Right cardiac atrium (tissue), 5 donors: ENCODE measurements at places on chromosomes 11 and 22. TPM values are rescaled to one million over a fixed set of nuclear protein-coding genes. Genes with fewer than 3 reads are reported as not detected.

- DNase-seq, result no peak
Measured at GRCh38 chr11:100635194-100635593, 51.9 kb upstream of the ARHGAP42 start.

DNA sequence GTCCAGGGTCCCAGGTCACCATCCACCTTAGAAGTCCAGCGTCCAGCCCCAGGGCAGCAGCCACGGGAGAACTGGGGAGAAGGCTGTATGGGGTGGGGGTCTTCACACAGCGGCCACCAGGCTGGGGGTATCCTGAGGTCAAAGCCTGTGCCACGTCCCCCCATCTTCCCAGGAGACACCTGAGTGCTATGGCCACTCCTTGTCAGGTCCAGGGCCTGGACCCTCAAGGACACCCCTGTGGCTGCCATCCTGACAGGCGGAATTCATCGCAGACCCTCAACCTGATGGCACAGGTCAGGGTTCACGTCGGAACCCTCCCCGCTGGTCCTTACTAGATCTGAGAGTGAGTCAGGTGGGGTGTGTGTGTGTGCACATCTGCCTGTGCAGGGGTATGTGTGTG, 18.6 kb downstream of the BRSK2 start:
- no peak for DNase-seq

Gene UBASH3B
- 2.5 TPM for total RNA-seq

- no peak for DNase-seq
Measured at GRCh38 chr11:106152824-106153223, 75.4 kb downstream of the AASDHPPT start.

Gene PHRF1
- total RNA-seq, result 20.2 TPM

- DNase-seq, result no peak
Measured at GRCh38 chr11:76604081-76604625, 66.4 kb downstream of the LRRC32 start.

- DNase-seq, result peak; percentile 85
Measured at GRCh38 chr11:63945477-63946163, 6.8 kb downstream of the NAA40 start.

DNA sequence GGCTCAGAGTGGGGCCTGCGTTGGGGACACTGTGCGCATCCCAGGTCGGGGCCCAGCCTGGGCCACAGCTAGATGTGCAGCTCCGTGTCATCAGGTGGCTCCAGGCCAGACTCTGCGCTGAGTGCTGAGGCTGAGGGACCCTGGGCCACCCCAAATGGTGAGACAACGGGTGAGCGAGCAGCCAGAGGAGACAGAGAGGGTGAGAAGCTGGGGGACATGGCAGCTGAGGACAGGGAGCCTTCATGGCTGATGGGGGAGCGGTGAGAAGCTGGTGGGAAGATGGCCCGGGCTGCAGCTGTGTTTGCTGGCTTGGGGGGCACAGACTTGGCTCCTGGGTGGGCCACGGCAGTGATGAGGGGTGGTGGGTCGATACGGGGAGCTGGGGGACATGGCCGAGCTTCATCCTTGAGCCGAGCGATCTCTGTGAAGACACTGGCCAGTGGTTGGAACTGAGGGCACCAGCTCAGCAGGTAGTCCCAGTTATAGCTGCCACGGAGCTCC, 2.5 kb upstream of the TPP1 start:
- DNase-seq, result no peak

Gene MYEOV
- not detected for total RNA-seq

Gene LRRC74B
- total RNA-seq, result not detected

DNA sequence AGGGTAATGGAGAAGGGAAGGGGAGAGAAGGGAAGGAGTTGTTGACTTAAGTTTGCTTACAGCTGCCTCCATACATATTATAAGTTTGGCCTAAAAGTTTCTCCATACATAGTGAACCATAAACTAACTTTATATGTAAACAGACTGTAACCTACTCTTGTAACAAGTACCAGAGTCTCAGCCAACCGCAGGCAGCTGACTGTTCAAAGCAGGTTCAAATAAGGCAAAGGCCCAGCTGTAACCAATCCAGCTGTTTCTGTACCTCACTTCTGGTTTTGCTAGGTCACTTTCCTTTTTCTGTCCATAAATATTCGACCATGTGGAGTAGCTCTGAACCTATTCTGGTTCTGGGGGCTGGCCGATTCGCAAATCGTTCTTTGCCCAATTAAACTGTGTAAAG, 591.2 kb downstream of the INSC start:
- DNase-seq, result no peak

GRCh38 chr22:18992543-18993198, 56.6 kb upstream of the PRODH start:
- no peak for DNase-seq

DNA sequence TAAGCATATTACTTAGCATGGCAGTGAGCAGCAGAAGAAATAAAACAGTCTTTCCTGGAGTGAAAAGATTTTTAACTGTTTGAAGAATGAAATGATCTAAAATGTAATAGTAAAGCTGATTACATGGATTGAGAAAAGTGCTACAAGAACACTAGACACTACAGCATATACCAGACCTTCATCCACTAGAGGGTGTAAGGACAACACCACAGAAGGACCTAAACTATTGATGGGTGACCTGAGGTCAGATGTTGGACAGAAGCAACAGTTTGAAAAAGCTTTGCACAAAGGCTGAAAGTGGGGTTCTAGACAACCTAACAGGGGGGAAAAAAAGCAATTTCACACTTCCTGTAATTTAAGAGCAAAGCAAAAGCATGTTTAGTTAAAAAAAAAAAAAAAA, 97.7 kb downstream of the RBFOX2 start:
- DNase-seq, result no peak

DNA sequence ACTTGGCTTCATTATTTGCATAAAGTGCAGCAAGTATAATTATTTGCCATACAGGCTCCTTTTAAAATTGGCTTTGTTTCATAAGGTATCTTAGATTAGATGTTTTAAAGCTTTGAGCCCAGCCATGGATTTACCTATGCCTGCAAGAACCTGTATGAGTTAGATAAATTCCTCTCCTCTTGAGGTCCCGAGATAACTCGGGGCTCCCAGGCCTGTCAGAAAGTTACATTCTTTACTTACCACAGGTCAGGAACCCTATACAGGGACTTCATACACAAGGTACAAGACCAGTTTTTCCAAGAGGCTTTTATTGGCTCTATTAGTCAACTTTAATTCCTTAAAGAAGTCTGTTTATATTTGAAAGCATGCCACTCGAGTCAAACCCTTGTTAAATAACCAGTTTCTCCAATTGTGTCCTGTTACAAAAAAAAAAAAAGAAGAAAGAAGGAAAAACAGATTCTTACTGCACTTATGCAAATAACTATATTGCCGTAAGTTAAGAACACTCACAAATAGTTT, 2.3 kb upstream of the C1QTNF6 start:
- no peak for DNase-seq

GRCh38 chr11:72716290-72716689, 35.9 kb downstream of the ARAP1 start:
- DNase-seq, result peak; percentile 37

GRCh38 chr11:86955361-86956120, at the start of gene FZD4:
Gene FZD4 (minus strand): TSS chr11:86955395. CDS start chr11:86955085, 310 bp downstream.
- peak; percentile 97 for DNase-seq

- no peak for DNase-seq
Measured at GRCh38 chr22:35505399-35506258, 35.0 kb upstream of the RASD2 start.

Gene PARVG
- 5.7 TPM for total RNA-seq

Gene OR8D4
- total RNA-seq, result 0.09 TPM

GRCh38 chr11:120918257-120918656, 105.6 kb upstream of the TBCEL start:
- no peak for DNase-seq

Gene CARD18
- total RNA-seq, result not detected

Gene RASL10A
- 1.7 TPM for total RNA-seq

- no peak for DNase-seq
Measured at GRCh38 chr11:78722786-78723185, 148.1 kb upstream of the NARS2 start.

Gene CABP7
- not detected for total RNA-seq

- DNase-seq, result no peak
Measured at GRCh38 chr11:10990637-10991193, 132.9 kb upstream of the ZBED5 start.

Gene LRRN4CL
- 1.8 TPM for total RNA-seq

- DNase-seq, result peak; percentile 75
Measured at GRCh38 chr22:42080287-42080686, 787 bp downstream of the SMDT1 start.

GRCh38 chr11:80745416-80745815, 1304.6 kb upstream of the TENM4 start:
- DNase-seq, result no peak

- no peak for DNase-seq
Measured at GRCh38 chr22:17912945-17913721, 111.2 kb downstream of the MICAL3 start.

GRCh38 chr11:117866526-117866925, 9.9 kb downstream of the FXYD6 start:
- no peak for DNase-seq

Gene ART1
- not detected for total RNA-seq

DNA sequence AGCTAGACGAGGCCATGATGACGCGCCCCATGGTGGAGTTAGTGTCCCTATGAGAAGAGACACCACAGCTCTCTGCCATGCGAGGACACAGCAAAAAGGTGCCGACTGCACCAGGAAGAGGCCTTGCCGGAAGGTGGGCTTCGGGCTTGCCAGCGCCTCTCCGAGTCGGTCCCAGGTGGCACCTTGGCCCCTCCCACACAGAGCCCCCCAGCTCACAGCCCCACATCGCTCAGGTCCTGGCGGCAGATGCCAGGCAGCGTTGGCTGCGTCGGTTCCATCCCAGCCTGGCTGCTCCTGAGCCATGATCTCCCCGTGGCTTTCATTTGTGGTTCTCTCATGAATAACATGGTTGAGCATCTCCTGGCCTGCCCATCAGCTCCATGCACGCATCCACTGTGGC, 24.0 kb downstream of the CHID1 start:
- DNase-seq, result no peak

- peak; percentile 89 for DNase-seq
Measured at GRCh38 chr11:72712168-72712751, 38.0 kb upstream of the PDE2A start.

DNA sequence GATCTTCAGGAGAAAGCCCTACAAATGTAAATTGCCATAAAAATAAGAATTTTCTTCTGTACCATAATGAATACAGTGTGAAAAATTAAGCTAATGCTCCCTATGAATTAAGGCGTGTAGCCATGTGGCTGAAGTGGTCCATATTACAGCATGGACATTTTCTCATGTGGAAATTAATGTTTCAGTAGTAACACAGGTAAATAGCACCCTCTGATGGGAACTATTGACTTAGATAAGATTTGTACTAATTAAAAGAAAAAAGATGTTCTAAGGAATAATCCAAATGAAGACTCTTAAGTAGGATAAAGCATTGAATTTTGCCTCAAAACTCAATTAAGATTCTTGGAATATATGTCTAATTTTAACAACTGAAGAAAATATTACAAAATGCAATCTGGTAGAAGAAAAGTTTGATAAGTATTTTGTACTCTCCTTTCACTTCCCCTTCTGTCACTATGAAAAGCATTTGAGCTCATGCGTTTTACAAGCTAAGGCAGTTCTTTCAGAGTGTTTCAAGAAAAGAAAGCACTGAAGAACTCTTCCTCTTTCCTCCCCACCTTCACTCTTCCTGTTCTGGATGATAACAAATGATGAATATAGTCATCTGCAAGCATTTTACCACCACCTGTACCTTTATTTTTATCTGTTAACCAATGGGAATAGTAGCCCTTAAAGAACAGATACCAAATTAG, 9.9 kb upstream of the OR8D2 start:
- DNase-seq, result no peak

- DNase-seq, result no peak
Measured at GRCh38 chr22:23058063-23058462, 12.3 kb upstream of the GNAZ start.

- DNase-seq, result no peak
Measured at GRCh38 chr11:132941024-132941646, 591.2 kb downstream of the OPCML start.

GRCh38 chr11:22177186-22177585, 15.7 kb upstream of the ANO5 start:
- DNase-seq, result no peak

- peak; percentile 95 for DNase-seq
Measured at GRCh38 chr11:63920126-63920938, 3.4 kb upstream of the RCOR2 start.

Gene P2RY6
- 2.7 TPM for total RNA-seq

GRCh38 chr11:48098024-48098423, 117.7 kb downstream of the PTPRJ start:
- no peak for DNase-seq

GRCh38 chr11:69233744-69234570, 60.0 kb upstream of the MYEOV start:
- DNase-seq, result no peak
